ENCODE measurements at places on chromosomes 16 and 17.

- no peak for DNase-seq
Measured at GRCh38 chr16:46607529-46607928, 13.7 kb downstream of the SHCBP1 start.

- no peak for DNase-seq
Measured at GRCh38 chr17:5846001-5846400, 224.2 kb upstream of the WSCD1 start.

DNA sequence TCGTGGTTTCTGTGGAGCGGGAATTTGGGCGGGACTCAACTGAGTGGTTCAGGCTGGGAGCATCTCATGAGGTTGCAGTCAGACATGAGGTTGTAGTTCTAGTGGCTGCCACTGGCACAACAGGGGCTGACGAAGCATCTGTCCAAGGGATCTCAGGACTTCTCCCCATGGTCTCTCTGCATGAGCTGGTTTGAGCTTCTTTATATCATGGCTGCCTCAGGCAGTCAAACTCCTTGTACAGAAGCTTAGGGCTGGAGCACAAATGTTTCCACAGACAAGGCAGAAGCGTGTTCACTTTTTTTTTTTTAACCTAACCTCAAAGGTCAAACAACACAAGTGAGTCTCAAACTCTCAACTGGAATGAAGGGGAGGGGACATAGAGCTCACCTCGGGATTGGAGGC is 243.3 kb downstream of the MSI2 start:
- peak; percentile 13 for DNase-seq

- DNase-seq = peak; percentile 61
Measured at GRCh38 chr16:67942200-67942509, 1.8 kb downstream of the LCAT start.

Measured in activated CD4-positive, alpha-beta T cell treated with anti-CD3 and anti-CD28 coated beads for 48 hours (primary cell).